ENCODE measurements at places on chromosomes 12 and 14.

GRCh38 chr12:89333564-89334252, 18.6 kb downstream of the DUSP6 start:
- no peak for DNase-seq

- no peak for DNase-seq
These were observed 12.8 kb downstream of the SOCS2 start for GRCh38 chr12:93585247-93585646.

- DNase-seq: peak; percentile 20
These were observed 31.2 kb downstream of the TAS2R7 start for GRCh38 chr12:10771132-10771733.

- DNase-seq: no peak
These were observed 230.0 kb downstream of the MSRB3 start for GRCh38 chr12:65508276-65509035.
